Stimulated activated CD4-positive, alpha-beta T cell treated with anti-CD3 and anti-CD28 coated beads, Interleukin-12 subunit alpha, Interleukin-12 subunit beta, amount 100 ng/mL, for 24 hours (primary cell): ENCODE measurements at places on chromosomes 16 and 17.

DNA sequence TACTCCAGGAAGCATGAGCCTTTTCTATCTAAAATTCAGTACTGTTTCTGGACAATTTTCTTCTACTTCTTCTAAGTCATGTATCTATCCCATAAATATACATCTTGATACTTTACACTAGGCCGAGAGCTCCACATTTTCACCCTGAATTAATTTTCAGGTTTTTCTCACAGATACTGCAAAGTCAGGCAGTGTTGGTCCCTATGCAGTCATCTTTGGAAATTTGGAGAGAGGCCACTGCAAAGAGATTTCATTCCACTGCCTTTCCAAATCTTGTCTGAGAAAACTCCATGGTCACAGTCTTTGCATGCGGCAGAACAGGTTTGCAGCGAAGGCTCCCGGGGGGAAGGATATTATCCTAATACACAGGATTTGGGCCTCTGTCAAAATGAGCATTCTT lies 28.2 kb downstream of the DUSP14 start:
- no peak for DNase-seq

DNA sequence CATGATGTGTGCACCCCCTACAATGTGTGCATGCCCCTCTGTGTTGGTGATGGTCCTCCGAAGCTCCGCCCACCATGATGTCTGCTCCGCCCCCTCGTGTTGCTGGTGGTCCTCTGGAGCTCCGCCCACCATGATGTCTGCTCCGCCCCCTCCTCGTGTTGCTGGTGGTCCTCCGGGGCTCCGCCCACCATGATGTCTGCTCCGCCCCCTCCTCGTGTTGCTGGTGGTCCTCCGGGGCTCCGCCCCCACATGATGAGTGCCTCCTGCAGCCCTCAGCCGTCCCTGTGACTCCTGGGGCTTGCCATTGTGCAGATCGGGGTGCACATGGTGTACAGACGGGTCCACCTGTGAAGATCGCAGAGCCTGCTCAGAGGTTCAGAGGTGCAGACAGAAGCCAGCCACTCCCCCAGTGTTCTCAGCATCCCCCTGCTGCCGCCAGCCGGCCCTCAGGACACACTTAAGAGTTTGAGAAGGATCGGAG lies 129.1 kb upstream of the CHMP6 start:
- no peak for DNase-seq

GRCh38 chr17:35555691-35556090 lies 4.9 kb downstream of the SLFN14 start:
- DNase-seq: no peak

GRCh38 chr17:57861000-57861789 lies 11.4 kb upstream of the MRPS23 start:
- no peak for DNase-seq

- DNase-seq: no peak
These were observed 3.9 kb downstream of the GLIS2 start for GRCh38 chr16:4319454-4320421.

DNA sequence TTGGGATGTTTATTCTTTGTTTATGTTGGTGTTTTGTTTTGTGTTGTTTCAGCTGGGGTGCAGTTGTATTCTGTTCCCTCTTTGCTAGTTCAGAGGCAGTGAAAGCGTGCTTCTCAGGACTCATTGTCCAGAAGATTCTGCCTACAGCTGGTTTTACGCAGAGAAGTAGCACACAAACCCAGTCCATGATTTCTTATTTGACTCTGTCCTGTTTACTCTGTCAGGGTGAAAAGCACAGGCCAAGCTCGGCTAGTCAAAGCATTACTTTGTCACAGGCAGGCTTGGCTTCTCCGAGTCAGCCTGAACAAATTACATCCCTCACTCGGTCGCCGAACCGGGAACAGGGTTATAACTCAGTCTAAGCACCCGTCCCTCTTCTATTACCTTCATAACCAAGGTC lies 435.0 kb downstream of the MAF start:
- DNase-seq: no peak

GRCh38 chr16:30041841-30042240 lies 10.8 kb upstream of the TLCD3B start:
- DNase-seq: no peak

GRCh38 chr16:80466024-80466987 lies 74.5 kb upstream of the DYNLRB2 start:
- peak; percentile 27 for DNase-seq

- DNase-seq: no peak
These were observed 1.6 kb upstream of the MRPL58 start for GRCh38 chr17:75010683-75011400.

DNA sequence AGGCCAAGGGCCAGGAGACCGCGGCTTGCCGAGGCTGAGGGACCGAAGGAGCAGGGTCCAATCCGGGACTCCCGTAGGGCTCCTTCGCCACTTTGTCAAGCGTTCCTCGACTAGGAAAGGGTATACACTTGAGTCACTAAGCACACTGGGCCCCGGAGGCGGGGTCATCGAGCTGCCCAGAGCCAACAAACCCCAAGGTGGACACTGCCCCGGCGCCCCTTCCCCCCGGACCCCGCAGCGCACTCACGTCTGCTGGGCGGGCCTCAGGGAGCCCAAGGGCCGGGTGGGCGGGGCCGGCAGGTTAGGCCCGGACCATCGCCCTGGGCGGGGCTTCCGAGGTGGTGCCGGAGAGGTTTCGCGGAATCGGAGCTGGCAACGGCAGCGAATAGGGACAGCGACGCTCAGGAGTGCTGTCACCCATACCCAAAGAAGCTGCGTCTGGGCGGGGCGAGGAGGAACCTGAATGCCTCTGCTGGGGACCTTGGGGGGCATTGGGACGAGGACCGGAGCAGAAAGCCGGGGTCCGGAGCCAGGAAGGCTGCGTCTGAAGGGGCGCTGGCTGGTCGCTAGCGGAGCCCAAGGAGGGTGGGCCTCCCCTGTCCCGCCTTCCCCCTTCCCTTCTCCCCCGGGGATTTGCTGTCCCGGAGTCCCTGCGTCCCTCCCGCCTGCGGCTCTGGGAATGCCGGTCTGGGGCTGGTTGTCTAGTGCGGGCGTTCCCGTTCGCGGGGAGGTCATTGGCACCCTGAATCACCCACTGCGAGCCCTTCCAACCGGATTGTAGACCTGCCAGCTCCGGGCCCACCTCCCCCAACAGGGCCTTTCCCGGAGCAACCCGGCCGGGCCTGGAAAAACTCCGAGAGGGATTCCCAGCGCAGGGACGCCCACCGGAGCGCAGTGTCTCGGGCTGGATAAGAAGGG lies 118.2 kb upstream of the SMURF2 start:
- DNase-seq: peak; percentile 70

DNA sequence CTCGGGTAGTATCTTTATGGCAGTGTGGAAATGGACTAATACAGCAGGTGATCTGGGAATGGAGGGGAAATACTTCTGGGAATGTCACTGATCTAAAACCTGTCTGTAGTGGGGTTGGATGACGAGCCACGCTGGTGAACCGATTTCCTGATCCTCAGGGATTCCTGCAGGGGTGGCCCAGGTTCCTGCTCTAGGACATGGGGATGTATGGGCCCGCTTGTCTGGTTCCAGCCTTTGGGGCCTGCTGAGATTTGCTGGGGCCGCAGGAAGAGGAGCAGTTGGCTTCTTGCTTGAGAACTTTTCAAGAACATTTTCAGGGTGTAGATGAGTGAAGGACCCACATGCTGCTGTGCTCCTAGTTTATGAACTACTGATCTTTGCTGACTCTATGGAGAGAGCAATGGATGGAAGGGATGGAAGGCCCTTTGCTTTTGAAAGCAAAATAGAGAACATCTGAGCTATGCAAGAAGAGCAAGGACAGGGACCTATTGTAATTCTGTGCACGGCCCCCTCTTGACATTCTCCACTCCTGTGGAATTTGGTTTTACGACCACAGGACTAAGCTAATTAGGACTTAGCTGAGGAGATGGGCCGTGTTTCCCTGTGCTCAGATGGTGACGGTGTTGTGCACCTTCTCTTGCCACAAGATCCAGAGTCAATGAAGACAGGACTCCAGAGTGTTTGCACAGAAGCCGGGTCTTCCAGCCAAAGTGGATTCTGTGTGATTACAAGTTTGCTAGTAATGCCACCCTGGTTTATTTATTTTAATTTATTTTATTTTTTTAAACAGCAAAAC lies 90.5 kb downstream of the SEC14L1 start:
- DNase-seq: no peak

- DNase-seq: no peak
These were observed 79.1 kb downstream of the C17orf67 start for GRCh38 chr17:56754523-56755208.

GRCh38 chr17:74001145-74001544 lies 202.3 kb upstream of the RPL38 start:
- DNase-seq: no peak

DNA sequence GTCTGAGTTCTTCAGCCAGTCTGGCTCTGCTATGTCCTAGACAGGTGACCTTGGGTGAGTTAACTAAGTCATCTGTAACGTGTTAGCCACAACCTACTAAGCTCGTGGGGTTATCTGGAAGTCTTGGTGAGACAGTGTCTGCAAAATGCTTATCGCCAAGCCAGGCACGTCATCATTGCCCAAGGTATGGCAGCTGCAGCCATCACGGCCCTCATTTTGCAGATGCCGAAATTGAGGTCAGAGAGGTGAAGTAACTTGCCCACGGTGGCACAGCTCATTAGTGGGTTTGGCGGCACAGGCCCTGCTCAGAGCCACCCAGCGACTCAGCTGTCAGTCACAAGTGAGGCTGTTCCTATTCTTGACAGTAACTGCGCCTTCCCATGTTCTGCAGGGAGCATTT lies 79.8 kb downstream of the CMIP start:
- DNase-seq: no peak

DNA sequence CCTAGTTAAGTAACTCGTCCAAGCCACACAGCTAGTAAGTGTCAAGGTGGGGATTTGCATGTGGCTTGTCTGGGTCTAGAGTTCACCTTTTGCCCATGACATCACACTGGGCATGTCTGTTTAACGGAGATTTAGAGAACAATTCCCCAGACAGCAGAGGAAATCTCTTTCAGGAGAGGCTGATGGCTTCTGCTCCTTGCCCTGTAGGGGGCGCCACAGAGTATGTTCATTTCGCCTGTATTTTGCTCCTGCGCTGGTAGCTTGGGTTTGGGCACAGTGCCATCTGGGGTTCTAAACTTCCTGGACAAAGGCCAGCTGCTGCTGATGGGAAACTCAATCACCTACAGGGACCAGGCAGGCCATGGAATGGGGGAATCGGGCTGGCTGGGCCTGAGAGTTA lies 20.4 kb downstream of the OTOA start:
- DNase-seq: peak; percentile 31

GRCh38 chr17:44043272-44043696 lies 23.2 kb downstream of the LSM12 start:
- DNase-seq: no peak

- DNase-seq: no peak
These were observed 121.9 kb upstream of the GSE1 start for GRCh38 chr16:85491058-85491771.

DNA sequence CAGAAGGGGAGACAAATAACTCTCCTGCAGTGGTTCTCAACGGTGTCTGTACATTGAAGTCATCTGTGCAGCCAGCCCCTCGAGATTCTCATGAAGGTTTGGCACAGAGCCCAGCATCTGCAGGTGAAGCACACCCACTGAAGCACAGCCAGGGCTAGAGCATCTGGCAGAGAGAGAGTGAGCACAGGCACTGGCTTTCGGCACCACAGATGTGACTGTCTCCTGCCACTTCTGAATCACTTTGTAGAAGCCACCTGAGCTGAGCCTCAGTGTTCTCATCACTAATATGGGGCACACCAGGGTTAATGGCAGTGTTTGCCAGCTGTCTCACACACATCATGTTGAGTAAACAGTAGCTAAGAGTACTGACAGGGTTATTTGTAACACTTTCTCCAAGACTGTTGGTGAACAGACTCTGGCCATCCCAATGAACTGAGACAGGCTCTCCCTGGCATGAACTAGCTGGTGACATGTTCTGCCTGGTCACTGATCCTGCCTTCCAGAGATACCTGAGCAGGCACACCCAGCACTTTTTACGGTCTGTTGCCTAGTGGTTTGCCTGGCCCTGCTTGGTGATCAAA lies 10.9 kb downstream of the HSPB9 start:
- no peak for DNase-seq

- no peak for DNase-seq
These were observed 42.7 kb downstream of the GNAO1 start for GRCh38 chr16:56233795-56234566.

DNA sequence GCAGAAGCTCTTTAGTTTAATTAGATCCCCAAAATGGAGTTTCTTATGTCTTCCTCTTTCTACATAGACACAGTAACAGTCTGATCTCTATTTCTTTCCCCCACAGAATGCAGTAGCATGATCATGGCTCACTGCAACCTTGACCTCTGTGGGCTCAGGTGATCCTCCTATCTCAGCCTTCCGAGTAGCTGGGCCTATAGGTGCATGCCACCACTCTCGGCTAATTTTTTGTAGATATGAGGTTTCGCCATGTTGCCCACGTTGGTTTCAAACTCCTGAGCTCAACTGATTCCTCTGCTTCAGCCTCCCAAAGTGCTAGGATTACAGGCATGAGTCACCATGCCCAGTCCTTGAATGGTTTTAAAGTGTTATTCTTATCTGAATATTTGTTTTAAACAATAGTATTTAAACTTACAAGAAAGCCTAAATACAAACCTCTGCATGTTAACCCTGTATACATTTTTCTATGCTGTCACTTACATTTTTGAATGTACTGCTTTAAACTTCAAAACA lies 120.6 kb downstream of the GOSR1 start:
- no peak for DNase-seq

DNA sequence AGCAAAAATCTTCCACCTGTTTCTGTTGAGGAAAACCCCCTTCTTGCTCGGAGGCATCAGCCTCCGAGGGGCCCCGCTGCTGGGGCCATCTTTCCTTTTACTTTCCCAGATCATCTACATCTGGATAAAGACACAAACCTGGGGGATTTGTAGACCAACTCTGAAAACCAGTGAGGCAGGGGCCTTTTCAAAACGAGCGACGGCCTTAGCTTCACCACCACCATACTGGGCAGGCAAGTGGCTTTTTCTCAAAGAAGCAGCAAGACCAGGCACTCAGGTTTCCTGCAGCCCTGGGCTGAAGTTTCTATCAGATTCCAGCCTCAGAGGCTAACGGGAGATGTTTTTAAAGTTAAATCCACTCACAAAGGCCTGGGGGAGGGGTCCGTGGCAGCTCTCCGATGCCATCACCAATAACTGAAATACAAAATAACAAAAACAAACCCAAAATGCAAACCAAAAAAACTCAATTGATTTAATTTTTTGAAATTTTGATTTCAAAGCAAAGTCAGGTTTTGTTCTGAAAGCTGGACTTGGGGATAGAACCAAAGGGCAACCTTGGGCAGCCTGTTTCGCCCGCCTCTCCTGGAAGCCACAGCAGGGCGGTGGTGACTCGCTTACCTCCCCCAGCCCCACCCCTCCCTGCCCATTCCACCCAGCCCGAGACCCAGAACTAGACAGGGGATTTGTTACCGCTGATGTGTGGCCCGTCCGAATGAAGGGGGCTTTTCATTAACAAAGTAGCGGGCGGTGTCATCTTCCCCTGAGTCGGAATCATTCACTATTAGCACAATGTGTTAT lies 55.8 kb downstream of the SALL1 start:
- no peak for DNase-seq

GRCh38 chr17:78748730-78749317 lies 33.2 kb downstream of the CYTH1 start:
- no peak for DNase-seq
